Heart left ventricle (tissue), 16 donors: ENCODE measurements at places on chromosomes 6 and 20. TPM values are rescaled to one million over a fixed set of nuclear protein-coding genes. Genes with fewer than 3 reads are reported as not detected.

DNA sequence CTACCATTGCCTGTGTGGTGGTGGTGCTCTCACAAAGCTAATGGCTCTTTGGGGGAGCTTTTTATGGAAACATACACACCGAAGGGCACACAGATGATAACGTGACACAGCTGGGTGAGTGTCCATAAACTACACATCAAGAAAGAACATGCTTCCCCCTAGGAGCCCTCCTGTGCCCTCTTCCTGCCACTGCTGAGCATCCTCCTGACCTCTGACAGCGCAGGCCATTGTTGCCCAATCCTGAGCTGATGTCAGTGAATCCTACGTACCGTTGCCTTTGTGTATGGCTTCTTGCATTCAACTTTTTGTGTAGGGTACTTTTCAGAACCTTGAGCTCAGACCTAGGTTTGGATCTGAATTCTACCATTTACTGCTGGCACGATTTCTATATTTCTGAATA is 65.8 kb upstream of the SLC22A1 start:
- no peaks in the 10 kb centered on the region for H3K36me3 ChIP-seq
- H3K4me3 ChIP-seq, result no peak overlapping the region
- DNase-seq, result no peak
- no peaks in the 10 kb centered on the region for H3K27me3 ChIP-seq

- no peaks in the 10 kb centered on the region for H3K36me3 ChIP-seq
- no peak overlapping the region for H3K4me3 ChIP-seq
- no peaks in the 10 kb centered on the region for H3K27me3 ChIP-seq
- no peak overlapping the region for H3K27ac ChIP-seq
- peaks cover 4% of the 10 kb centered on the region for H3K4me1 ChIP-seq
Measured at GRCh38 chr6:38349795-38350194, 289.9 kb downstream of the BTBD9 start.

DNA sequence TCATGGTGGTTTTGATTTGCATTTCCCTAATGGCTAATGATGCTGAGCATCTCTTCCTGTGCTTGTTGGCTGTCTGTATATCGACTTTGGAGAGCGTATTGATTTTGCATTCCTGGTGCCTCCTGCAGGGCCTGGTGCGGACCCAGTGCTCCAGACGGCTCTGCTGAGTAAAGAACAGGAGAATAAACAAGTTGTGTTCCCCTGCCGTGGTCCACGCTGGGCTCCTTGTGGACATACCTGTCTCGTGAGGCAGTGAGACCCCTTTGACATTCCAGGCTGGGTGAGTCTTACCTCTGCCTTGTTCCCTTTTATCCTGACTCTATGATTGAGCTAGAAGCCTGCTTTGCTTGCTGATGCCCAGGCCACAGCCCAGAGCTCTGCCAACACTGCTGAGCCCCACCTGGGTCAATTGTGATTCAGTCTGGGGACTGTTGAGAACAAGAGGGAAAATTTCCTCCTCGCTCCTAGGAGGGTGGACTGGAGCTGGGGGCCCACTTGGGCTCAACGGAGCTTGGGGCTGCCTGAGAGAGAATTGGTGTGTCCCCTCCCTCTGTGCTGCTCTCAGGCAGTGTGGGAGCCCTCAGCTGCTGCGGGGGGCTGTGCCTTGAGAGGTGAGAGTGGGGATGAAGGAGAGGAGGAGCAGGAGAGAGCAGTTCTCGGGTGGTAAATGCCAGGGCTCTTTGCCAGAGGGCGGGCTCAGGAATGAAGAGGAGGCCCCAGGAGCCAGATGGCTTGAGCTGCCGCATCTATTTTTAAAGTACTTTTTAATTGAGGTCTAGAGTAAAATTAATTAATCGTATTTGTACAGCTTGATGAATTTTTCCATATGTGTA is 43.7 kb upstream of the PMEPA1 start:
- no peaks in the 10 kb centered on the region for H3K36me3 ChIP-seq
- H3K27me3 ChIP-seq, result no peaks in the 10 kb centered on the region
- H3K4me1 ChIP-seq, result peaks cover 15% of the 10 kb centered on the region
- no peak overlapping the region for H3K4me3 ChIP-seq
- H3K27ac ChIP-seq, result no peak overlapping the region

GRCh38 chr6:26170951-26171841 is 84.0 kb downstream of the HFE start:
- peak overlapping the region; percentile 96 for H3K27ac ChIP-seq
- peak overlapping the region; percentile 69 for H3K4me3 ChIP-seq
- H3K36me3 ChIP-seq, result no peaks in the 10 kb centered on the region
- no peaks in the 10 kb centered on the region for H3K27me3 ChIP-seq

DNA sequence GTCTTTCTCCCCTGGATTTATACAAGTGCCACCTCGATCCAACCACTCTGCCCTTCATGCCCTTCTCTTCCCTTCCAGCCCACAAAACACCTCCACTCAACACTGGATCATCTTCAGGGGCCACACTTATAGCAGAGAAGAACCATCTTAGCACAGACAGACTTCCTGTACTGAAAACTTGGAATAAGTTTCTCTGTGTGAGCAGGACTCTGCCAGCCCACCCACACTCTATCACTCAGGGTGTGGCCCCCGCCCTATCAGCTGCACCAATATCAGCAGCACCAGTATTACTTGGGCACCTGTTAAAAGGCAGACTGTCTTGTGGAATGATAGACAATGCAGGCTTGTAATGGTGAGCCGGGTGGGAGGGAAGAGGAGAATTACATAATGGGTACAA is 86.7 kb downstream of the SCML4 start:
- H3K27ac ChIP-seq, result peak overlapping the region; percentile 55
- H3K27me3 ChIP-seq, result no peaks in the 10 kb centered on the region
- no peaks in the 10 kb centered on the region for H3K4me1 ChIP-seq
- no peaks in the 10 kb centered on the region for H3K36me3 ChIP-seq
- no peak for DNase-seq

- H3K4me3 ChIP-seq, result no peak overlapping the region
- H3K27me3 ChIP-seq, result no peaks in the 10 kb centered on the region
- peaks cover 11% of the 10 kb centered on the region for H3K4me1 ChIP-seq
- H3K36me3 ChIP-seq, result no peaks in the 10 kb centered on the region
- DNase-seq, result no peak
- H3K27ac ChIP-seq, result no peak overlapping the region
Measured at GRCh38 chr6:17729223-17730077, 22.7 kb upstream of the NUP153 start.

PTCRA gene
- not detected for total RNA-seq
